ENCODE measurements at places on chromosomes 3 and 15.

DNA sequence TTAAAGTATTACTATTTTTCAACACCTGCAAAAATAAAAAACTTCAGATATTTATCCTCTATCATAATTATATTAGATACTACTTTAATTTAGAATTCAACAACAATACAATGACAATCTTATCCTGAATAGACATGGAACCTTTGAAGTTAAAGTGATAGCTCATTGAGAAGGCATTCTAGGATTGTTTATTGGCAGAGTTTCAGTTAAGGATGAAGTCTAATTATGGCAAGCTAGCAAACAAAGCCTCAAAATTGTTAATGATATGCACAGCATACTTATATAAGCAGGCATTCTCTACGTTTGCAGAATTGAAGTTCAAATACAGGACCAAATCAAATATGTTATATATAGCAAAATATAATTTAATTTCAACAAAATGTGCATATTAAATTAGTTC, 91.2 kb upstream of the ABI3BP start:
- no peak for DNase-seq

- DNase-seq: no peak
Observed at GRCh38 chr3:36476286-36476942, 96.1 kb downstream of the STAC start.

GRCh38 chr15:51274956-51275355, 63.4 kb downstream of the CYP19A1 start:
- DNase-seq: peak; percentile 3

- DNase-seq: no peak
Observed at GRCh38 chr3:127728417-127729015, 55.8 kb downstream of the ABTB1 start.

- no peak for DNase-seq
Observed at GRCh38 chr3:167992381-167992780, 103.3 kb downstream of the GOLIM4 start.

- no peak for DNase-seq
Observed at GRCh38 chr3:50665081-50665840, 9.5 kb upstream of the DOCK3 start.

DNA sequence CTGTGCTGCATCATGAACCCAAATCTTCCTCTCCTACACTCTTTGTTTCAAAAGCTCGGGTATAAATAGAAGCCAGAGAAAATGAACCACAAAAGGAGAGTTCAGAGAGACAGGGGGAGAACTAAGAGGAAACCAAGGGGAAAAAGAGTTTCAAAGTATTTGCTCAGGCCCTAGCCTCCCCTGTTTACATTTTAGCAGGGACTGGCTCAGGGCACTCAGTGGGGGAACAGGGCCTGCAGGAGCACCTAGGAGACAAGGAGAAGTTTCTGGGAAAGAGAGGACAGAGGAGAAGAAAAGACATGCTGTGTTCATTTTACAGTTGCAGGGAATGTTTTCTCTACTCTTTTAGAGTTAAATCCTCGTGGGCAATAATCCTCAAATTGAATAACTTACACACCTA, 8.5 kb upstream of the IL17RD start:
- DNase-seq: no peak
